ENCODE measurements at places on chromosomes 1 and 21. TPM values are rescaled to one million over a fixed set of nuclear protein-coding genes. Genes with fewer than 3 reads are reported as not detected.

Gene PPIAL4G
- polyA plus RNA-seq, result 0.13 TPM

- DNase-seq, result no peak
These were observed 10.1 kb downstream of the TRAF5 start for GRCh38 chr1:211336775-211337174.

Gene GJA9
- 0.16 TPM for polyA plus RNA-seq

Gene DYNLT4
- 1.5 TPM for polyA plus RNA-seq

GRCh38 chr1:100628631-100629081, 90.7 kb downstream of the GPR88 start:
- no peak for DNase-seq

DNA sequence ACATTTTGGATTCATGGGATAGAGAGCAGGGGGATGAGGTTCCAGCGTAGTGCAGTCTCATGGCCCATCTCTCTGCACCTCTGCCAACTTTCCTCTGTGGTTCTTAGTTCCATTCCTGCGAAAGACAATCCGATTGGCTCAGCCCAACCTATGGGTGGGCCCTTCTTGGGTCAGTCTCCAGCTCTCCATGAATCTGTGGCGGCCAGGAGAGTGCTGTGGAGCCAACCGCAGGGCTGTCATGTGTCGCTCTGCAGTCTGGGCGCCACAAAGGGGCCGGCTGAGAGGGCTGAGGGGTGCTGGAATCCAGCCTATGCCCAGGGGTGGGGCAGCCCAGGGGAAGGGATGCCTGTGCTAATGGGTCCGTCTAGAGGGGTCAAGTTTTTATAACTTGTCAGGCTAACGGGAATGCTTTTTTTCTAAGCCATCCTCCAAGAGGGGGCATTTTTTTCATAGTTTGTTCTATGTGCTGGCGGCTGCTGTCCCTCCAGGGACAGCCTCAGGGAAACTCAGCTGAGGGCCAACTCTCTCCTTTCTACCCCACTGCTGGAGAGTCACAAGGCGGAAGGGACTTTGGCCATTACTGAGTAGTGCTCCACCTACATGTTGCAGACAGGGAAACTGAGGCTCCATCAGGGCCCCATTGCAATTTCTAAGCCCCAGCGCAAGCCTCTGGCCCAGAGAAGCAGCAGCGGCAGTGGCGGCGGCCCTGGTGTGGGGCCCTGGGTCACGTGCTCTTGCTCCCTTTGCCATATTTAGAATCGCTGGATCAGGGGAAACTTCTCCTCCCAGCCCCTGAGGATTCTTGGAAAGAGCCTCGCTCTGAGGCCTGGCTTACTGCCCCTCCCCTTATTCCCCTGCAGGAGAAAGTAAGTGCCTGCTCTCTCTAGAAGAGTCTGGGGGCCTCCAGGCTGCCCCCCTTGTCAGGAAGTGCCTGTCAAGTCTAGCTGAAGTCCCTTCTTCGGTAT, 23.4 kb downstream of the KCNQ4 start:
- DNase-seq, result no peak

DNA sequence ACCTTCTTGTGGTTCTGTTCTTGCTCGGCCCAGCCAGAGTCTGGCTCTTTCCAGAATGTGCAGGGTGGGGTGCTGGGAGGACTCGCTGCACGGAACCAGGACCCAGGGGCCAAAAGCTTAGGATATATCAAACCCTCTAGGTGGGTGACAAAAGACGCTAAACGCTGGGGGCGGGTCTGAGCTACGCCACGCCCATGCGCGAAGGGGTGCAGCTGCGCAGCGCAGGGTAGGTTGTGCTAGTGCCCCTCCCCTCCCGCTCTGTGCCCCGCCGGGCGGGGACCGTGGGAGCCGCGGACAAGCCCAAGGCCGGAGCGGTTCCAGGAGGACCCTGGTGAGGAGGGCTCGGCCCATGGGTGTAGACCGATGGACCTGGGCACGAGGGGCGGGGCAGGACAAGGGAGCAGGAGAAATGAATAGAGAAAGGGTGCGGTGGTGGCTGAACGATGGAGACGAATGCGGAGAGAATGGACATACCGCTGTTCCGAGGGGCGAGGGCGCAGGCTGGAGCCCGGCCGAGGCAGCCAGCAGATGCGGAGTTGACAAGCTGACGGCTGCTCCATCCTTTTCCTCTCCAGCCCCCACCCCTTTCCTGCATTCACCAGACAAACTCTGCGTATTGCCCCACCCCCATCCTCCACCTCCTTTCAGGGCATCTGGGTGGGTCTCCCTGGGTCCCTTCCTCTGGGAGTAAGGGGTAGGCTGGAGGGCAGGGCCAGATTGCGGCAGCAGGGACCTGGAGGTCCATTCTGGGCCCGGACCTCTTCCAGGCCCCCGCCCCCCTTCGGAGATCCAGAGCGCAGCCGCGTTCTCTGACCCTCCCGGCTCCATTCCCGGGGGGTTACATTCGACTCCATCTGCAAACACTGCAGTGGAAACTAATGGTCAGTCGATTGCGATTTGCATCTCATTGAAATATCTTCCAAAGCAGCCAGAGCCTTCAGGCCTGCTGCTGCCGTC, at the start of gene RUSC1:
TSS of gene RUSC1 (plus strand) at position 234 of the 957 bp plus-strand sequence. CDS start 880 bp downstream, outside the sequence.
- peak; percentile 82 for DNase-seq

Gene DNASE2B
- polyA plus RNA-seq, result 0.68 TPM

GRCh38 chr1:209648931-209649776, 3.1 kb downstream of the LAMB3 start:
- DNase-seq, result no peak

- no peak for DNase-seq
These were observed 1355.7 kb downstream of the BRINP3 start for GRCh38 chr1:189121941-189122340.

Gene PGBD5
- polyA plus RNA-seq, result 21.3 TPM

DNA sequence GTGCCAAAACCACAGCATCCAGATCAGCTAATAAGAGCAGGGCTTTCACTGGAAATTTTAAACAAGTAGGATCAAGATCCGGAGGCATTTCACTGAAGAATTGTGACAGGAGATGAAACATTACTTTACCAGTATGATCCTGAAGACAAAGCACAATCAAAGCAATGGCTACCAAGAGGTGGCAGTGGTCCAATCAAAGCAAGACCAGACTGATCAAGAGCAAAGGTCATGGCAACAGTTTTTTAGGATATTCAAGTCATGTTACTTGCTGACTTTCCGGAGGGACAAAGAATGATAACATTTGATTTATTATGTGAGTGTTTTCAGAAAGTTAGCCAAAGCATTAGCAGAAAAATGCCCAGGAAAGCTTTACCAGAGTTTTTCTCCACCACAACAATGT, 8.2 kb downstream of the ZSWIM5 start:
- DNase-seq, result no peak

Gene CLDN8
- polyA plus RNA-seq, result 0.20 TPM

DNA sequence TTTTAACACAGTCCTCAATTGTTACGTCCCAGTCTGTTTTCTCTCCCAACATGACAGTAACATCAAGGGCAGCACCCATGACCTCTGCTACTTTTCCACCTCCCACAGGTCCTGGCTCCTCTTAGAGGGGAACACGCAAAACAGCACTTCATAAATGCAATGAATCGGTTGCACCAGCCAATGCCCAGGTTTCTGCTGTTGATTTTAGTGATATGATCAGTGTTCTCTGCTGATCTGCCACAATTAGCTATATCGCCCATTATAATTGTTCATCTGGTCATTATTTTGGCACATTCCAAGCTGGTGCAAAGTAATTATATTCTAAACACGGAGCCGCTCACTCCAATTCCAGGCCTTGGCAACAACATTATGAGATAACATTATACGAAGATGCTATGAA, 184.5 kb downstream of the KCNH1 start:
- DNase-seq, result no peak

DNA sequence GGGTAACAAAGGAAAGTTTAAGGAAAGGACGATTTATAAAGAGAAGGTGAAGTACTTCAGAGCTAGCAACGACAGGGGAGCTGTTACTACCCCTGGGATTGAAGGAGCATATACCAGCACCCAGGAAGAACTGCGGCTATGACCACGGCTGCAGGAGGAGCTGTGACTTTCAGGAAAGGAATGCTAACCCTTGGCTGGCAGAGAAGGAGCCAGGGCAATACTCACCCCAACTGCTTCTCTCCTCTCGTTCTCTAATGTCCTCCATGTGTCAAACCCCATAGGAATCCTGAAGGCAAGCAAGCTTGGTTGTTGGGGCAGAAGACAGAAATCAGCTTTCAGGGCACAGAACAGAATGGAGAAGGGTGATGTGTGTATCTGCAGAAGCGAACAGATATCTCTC, 120.5 kb downstream of the TMEM53 start:
- no peak for DNase-seq

DNA sequence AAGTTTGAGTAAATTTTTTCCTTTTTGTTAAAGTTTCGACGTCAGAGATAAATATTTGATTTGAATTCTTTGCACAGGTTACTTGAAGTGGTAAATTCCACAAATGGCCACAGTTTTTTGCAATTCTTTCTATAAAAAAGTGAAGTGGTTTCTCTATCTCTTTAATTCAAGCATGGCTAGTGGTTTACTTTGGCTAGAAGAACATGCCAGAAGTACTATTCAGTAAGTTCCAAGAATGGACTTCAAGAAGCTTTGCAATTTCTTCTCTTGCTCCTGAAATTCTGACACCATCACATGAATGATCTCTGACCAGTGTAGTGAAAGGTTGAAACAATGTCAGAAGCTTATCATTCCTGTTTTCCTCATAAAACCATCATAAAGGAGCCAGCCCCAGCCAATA, 55.7 kb upstream of the RNPC3 start:
- no peak for DNase-seq

DNA sequence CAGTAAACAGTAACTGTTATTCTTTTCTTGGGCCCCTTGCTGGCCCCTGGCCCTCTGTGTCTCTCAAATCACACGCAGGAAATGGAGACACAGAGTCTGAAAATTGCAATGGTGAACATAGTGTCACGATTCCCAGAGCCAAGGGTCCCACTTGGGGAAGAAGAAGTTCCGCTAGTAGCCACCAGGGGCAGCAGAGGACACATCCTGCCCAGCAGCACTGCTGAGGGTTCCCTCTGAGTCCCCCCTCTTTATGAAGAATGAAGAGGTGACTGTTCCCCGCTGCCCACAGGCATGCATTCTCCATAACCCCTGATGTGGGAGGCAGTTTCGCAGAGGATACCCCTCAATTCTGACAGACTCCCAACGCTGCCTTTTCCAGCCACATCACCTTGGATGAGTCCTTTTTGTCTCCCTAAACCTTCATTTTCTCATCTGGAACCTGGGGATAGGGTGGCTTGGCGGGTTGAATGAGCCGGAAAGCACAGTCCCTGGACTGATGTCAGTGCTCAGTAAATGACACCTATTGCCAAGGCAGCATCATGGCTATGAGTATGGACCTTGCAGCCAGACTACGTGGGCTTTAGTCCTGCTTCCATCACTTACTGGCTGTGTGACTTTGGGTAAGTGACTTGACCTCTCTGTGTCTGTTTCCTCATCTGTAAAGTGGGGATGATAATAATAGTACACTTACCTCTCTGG, 238.0 kb upstream of the TMEM51 start:
- peak; percentile 71 for DNase-seq

DNA sequence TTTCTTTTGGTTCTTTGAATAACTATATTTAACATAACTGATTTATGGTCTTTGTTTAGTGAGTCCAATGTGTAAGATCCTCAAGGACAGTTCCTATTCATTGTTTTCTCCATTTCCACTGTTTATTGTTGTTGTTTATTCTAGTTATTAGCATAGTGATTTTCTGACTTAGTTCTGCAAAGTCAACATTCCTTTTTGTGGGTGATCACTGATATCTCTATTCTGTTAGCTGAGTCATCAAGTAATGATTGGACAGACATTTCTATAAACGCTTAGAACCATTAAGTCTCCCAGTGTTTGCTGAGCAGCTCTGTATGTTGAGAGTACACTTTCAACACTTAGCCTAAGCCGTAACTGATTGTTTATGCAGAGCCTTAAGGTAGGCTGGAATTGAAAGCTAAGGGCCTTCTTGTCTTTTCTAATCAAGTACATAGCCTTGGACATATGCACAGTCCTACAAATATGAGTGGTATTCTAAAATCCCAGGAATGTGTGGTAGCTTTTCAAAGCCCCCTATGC, 87.1 kb downstream of the SLC5A9 start:
- no peak for DNase-seq

Gene OBSCN
- polyA plus RNA-seq, result 17.1 TPM

GRCh38 chr1:41751804-41752513, 166.8 kb downstream of the HIVEP3 start:
- no peak for DNase-seq

DNA sequence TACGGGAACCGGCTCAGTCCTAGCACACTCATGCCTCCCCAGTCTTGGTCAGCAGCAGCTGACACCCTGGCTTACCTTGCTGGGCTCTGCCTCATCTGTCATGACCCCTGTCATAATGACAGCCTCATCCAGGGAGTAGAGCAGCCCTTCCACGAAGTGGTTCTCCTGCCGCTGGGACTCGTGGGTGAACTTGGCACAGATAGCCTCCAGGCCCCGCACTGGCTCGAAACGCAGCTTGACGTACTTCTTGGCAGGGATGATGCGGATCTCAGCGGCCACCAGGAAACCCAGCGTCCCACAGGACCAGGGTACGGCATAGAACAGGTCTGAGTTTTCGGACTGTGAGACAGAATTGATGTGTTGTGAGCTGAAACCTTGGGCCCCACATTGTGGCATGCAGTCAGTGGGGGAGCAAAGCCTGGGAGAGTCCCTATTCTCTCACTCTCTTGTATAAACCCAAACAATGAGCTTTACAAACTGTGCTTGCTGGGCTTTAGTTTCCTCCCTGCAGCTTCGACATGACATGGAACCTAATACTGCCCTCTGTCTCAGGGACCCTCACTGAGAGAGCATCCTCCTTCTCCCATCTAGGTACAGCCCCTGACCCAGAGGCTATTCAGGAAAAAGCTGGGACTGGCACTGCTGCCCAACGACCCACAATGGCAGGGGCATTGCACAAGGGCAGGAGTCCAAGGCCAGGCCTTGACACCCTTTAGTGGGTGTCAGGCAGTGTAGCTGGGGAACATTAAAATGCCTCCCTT, 15.5 kb downstream of the DHCR24 start:
- no peak for DNase-seq

Gene NUDT4B
- not detected for polyA plus RNA-seq

Gene SEMA6C
- 47.8 TPM for polyA plus RNA-seq

DNA sequence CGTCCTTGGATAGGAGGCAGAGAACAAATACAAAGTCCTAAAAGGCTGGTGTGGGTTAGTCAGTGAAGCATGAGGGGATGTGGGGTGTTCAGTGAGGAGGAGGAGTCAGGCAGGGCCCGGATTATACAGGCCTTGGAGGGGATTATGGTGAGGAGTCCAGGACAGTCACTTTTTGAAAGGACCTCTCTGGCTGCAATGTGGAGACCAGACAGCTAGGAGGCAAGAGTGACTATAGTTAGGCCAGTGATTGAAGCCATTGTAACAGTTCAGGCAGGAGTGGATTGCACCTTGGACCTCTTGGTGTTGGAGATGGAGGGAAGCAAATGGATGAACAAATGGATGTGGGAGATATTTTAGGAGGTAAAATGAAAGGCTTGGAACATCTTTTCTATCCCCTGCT, 115.8 kb downstream of the C1orf94 start:
- no peak for DNase-seq

Gene RNU1-1
- polyA plus RNA-seq, result not detected

- DNase-seq, result no peak
These were observed 223.2 kb downstream of the TNR start for GRCh38 chr1:175520186-175520585.

Gene SPATA1
- polyA plus RNA-seq, result 0.90 TPM

Data from spinal cord (tissue), 10 donors.